GM18507 (cell line): ENCODE measurements at places on chromosomes 4 and X.

- DNase-seq, result no peak
Observed at GRCh38 chr4:139017861-139018260, 2.3 kb downstream of the NOCT start.

DNA sequence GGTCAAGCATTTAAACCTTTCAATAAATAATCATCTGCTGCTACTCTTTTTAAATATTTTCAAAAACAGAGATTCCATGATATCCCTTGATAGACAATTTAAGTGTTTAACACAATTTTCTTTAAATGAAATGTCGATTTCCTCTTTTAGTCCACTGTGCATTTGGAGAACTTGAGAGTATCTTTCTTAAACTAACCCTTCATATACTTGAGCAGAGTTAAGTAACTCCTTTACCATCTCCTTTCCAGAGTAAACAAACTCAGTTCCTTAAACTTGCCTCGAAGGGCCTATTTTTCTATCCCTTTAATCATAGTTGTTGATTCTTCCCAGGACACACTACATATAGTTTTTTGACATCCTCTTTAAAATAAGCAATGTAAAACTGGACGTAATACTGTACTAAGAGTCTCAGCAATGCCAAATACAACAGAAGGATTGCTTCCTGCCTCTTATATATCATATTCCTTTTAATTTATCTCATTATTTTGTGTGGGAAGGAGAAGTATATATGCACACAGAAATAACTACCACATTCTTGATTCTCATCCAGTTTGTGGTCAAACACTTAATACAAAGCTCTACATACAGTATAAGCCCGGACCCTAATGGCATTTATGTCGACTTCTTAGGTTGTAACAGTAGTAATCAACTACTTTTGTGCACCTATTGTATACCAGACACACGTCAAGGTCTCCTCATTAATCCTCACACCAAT is 22.8 kb downstream of the RAB28 start:
- DNase-seq, result no peak

DNA sequence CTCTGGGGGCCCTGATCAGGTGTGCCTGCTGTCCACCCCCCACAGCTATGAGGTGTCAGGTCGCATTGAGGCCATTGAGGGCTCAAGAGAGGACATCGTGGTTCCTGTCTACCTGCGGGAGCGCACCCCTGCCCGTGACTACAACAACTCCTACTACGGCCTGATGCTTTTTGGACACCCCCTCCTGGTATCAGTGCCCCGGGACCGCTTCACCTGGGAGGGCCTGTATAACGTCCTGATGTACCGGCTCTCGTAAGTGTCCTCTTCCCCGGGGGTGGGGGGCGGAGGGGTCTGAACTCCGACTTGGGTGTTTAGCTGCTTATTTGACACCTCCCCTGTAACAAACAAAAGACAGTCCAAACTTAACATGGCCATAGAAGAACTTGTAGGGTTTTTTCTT is 10.5 kb downstream of the USP11 start:
- DNase-seq, result no peak

DNA sequence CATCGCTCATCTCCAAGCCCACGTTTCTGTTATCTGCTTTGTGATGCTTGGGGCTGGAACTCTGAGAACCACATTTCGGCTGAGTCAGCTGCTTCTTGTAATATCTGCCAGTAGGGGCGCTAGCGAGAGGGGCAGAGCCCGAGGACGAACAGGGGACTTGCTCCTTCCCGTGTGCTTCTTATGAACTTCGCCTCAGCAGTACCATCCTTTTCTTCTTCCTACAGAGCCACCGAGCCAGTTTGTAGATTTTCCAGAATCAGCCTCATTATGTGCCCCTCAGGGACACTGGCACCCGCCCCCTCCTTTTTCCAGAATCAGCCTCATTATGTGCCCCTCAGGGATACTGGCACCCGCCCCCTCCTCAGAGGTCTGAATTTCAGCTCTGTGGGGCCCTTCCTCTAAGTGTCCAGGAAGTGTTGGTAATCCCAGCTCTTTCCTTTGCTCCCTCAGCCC is 441.7 kb upstream of the RASGEF1B start:
- DNase-seq, result peak; percentile 25

DNA sequence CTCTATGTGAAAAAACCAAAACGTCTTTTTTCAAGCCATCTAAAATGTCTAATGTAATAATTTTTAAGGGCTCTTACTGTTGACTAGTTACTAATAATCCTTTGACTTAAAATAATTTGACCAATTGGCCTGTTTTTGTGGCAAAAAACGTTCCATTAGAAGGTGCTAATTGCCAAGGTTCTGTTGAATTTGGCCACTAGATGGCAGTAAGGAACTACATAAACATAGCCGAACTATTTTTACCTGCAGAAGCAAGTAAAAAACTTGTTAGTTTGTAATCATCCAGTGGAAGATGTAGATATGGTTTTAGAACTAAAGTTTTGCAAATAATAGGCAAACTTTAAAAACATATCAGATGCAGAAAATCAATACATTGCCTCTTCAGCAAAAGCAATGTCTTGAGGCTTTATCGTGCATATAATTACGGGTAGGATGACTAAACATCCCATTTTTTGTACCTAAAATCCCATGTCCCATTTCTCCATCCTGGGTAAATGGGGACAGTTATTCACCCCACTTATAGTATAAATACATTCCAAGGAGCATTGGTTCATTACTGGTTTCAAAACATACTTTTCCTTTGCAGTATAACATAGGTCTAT is 57.6 kb downstream of the PROM1 start:
- DNase-seq, result peak; percentile 26

DNA sequence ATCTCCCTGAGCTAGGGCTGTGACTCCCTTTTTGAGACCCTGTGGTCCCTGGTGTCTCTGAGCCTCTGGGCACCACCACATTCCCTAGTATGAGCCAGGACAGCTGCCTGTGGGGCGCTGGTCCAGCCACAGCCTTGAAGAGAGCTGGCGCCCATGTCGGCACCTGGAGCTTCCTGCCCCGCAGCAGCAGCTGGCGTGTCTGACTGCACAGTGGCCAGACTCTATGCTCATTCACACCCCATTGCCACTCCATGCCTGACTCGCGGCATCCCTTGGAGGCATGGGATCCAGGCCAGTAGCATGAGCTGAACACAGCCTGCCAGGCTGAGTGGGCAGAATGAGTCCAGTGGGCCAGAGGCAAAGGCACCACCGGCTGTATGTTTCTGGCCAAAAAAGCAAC is 8.3 kb upstream of the SPP1 start:
- DNase-seq, result no peak

DNA sequence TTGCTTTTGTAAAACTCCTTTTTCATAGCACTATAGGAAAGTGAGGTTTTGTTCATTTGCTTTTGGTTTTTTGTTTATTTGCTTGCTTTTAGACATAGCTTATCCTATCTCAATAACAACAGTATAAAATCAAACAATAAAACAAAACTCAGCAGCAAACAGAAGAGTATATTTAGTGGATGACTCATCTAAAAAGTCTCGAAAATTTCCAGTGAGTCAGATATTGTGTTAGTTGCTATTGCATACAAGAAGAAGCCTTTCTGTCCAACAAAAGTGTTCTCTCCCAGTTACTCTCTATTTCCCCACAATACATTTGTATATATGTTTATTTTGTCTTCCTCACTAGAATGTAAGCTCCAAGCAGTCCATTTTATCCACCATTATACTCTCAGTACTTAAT is 36.0 kb upstream of the NPNT start:
- DNase-seq, result no peak

GRCh38 chrX:132292793-132293192 is 73.5 kb upstream of the RAP2C start:
- peak; percentile 2 for DNase-seq

DNA sequence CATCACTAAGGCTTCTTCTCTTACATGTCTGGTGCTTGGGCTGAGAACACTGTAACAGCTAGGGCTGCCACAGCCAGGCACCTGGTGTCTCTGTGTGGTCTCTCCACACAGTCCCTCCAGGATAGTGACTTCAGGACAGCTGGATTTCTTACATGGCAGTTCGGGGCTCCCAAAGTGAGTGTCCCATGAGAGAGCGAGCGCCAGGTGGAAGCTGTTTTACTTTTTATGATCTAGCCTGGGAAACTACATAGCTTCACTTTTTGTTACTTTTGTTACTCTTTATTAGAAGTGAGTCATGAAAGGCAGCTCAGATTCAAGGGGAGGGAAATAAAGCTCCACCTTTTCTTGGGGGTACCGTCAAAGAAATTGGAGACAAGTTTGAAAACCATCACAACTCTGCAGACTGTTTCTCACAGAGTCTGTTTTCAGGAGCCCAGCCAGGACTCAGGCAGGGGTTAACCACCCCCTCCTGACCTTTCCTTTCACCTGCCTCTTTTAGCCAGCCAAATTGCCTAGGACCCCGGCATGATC is 373.0 kb downstream of the MID1IP1 start:
- no peak for DNase-seq

- no peak for DNase-seq
Observed at GRCh38 chr4:1417522-1418390, 11.5 kb upstream of the NKX1-1 start.

- DNase-seq, result no peak
Observed at GRCh38 chr4:126976850-126977632, 655.7 kb upstream of the INTU start.

GRCh38 chr4:93751411-93751810 is 77.1 kb upstream of the ATOH1 start:
- no peak for DNase-seq

GRCh38 chrX:2781226-2781571 is 29.4 kb downstream of the XG start:
- no peak for DNase-seq

GRCh38 chr4:107718351-107718965 is 1.6 kb downstream of the PAPSS1 start:
- DNase-seq, result no peak

- DNase-seq, result no peak
Observed at GRCh38 chr4:39937683-39938268, 39.9 kb downstream of the PDS5A start.

DNA sequence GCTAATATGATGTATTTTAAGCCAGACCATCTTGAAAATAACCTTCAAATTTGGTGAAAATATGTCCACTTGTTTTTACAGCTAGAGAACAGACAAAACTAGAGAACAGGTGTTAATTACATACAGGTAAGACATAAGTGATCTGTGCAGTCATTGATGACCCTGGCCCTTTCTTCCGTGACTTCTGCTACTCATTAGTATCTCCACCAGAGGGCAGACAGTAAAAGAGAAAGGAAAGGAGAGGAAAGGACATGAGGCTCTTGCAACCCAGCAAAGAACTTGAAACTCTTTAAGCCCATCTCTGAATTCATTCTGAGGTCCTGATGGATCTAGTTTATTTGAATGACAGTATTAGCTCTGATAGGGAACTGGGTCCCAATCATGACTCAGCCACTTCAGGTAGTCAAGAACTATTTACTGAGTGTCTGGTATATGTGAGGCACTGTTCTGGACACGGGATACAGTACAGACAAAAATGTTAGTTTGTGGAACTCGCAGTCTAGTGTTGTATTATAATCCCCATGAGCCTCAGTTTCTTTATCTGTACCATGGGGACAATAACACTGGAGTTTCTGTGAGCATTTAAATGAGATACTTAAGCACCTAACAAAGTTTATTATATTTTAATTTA is 121.0 kb upstream of the TEX13D start:
- no peak for DNase-seq

DNA sequence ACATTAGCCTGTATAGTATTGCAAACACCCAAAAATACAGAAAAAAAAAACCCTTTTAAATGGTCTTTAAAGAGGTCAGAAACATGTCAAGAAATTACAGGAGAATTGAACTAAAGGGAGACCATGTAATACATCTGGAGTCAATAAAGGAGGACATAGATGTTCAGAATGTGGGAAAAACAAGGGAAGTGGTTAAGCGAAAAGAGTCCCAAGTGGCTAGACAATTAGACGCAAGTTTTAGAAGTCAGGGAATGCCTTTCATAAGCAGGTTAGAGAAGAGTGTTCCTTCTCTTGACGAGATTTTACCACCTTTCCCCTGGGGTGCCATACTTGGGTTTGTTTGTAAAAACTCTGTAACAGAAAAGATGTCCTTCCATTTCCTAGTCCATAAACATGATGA is 7.8 kb downstream of the LNX1 start:
- no peak for DNase-seq

- DNase-seq, result no peak
Observed at GRCh38 chr4:153261461-153261860, 57.2 kb downstream of the TRIM2 start.

DNA sequence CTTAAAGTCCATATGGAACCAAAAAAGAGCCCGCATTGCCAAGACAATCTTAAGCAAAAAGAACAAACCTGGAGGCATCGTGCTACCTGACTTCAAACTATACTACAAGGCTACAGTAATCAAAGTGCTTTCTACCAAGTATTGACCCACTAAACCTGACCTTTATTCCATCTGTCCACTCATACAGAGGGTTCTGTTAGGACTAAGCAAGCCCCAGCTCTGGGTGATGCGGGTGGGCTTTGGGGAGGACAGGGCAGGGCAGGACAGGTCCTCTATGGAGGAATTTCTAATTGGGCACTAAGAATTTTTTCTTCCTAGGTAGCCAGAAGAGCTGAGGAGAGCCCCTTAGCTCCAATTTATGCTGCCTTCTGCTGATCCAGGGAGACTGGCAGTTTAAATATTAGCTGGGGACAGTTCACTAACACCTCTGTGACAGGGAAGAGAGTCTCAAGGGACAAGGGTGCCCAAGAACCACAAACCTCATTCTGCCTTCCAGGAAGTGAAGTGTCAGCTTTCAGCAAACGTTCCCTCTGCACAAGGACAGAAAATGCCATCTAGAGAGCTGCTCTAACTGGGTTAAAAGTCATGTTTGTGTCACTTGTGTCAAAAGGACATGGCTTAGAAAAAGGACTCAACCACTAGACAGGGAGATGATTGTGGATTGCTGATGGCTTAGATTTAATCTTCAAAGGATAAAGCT is 143.2 kb downstream of the KIT start:
- no peak for DNase-seq

- no peak for DNase-seq
Observed at GRCh38 chr4:157405070-157405469, 184.5 kb downstream of the GRIA2 start.

DNA sequence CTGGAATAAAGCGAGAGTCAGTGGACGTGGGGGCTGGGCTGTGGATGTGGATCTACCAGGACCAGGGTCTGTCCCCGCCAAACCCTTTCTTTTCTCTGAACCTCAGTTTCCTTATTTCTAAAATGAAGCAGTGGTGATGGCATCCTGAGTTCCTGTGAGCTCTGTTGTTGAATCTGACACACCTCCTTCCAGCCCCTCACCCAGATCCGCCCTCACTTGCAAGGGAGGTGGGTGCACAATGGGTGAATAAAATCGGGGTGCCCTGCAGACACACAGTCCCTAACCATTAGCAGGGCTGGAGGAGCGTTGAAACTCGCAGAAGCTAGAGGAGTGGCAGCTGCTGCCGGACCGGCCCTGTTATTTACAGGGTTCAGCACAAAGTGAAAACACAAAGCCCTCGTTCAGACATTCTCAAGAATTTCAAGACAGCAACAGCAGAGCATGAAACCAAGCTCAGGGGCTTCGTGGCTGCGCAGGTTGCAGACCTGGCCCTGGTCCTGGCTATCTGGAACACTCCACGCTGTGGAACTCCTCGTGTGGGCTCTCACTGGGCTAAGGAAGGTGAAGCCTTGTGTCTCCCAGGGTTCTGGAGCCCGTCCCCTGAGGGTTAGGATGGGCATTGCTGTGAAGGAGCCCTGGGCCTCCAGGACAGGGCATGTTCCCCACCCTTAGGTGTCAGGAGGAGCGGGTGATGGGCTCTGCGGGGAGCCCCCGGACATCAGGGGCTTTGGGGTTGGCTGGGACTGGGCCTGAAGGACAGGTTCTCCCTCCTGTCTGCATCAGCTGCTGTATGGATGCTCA is 42.9 kb downstream of the PSAPL1 start:
- DNase-seq, result no peak
